ENCODE measurements at places on chromosomes 6 and 20.

- no peak for DNase-seq
Observed at GRCh38 chr6:131765804-131766135, 42.0 kb upstream of the ENPP1 start.

GRCh38 chr6:28349892-28350737 lies at the start of gene ZKSCAN3:
ZKSCAN3 (plus strand) TSS chr6:28349947; CDS start chr6:28359587, 9,640 bp downstream.
- DNase-seq: peak; percentile 76

GRCh38 chr6:134584847-134585516 lies 267.1 kb upstream of the SGK1 start:
- DNase-seq: no peak

DNA sequence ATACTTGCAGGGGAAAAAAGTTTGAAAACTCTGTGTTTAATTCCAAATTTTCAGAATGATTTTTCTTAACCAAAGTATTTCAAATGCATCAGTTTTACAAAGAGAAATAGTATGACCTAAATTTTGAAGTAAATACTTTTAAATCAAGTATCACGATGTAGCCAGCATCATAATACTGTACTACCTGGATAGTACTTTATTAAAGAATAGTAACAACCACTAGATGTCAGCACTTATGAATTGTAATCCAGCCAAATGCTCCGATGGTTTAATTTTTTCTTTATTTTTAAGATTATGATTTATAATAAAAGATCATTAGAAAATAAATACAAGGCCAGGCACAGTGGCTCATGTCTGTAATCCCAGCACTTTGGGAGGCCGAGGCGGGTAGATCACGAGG lies 37.2 kb upstream of the HACE1 start:
- DNase-seq: no peak

GRCh38 chr20:8095648-8096572 lies 36.2 kb upstream of the PLCB1 start:
- no peak for DNase-seq

- DNase-seq: no peak
Observed at GRCh38 chr6:166760288-166760687, 133.2 kb upstream of the RPS6KA2 start.

DNA sequence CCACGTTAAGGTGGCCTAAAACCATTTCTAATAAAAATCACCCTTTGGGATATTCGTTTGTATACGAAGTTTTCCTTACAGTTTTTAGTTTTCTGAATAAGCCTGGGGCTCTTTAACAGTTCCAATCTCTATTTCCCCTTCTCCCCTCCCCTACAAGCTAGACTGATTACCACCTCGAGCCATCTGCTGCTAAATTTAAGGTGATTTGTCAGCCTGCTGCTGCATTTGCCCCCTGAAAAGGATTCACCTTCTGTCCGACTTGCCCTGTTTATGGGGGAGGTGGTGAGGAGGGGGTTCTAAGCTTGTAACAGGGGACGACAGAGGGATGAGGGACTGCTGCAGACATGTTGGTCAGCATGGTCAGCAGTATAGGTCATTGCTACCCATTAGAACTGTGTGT lies 146.3 kb downstream of the JARID2 start:
- DNase-seq: no peak

- DNase-seq: no peak
Observed at GRCh38 chr20:1368448-1369199, 24.2 kb downstream of the FKBP1A start.

DNA sequence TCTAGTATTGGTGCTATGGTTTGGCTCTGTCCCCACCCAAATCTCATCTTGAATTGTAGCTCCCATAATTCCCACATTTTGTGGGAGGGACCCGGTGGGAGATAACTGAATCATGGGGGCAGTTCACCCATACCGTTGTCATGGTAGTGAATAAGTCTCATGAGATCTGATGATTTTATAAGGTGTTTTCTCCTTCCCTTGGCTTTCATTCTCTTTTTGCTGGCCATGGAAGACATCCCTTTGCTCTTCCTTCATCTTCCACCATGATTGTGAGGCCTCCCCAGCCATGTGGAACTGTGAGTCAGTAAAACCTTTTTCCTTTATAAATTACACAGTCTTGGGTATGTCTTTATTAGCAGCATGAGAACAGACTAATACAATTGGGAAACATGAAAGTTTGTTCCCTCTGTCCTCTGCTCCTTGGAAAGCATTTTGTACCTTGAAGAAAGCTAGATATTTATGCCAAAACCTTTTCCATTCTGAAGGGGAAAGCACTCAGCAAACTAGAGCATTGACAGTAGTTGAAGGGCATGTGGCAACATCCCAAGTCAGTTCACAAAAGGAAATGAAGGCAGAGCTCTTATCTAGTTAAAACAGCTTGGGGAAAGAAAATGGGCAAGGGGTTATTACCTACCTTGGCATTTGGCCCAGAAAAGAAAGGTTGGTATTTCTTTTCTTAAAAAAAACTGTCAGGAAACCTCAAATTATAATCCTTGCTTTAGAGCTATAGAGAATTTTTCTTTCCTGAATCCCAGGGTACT lies 10.7 kb upstream of the TNFAIP3 start:
- DNase-seq: no peak

DNA sequence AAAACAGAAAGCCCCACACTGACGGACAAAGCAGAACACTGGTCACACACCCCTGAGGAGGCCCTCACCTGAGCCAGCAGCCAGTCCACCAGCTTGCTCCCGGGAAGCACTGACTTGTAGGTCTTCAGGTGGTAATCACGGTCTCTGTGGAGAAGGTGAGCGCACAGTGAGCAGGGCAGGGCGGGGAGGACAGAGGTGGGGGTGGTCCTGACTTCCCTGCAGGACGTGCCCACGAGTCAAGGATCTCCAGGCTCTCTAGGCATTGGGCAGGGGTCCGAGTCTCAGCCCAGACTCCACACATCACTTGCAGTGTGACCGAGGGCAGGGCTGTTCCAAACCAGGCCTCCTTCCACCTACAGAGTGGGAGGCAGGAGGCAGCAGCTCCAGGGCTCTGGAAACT lies 151.7 kb downstream of the PREX1 start:
- DNase-seq: no peak

DNA sequence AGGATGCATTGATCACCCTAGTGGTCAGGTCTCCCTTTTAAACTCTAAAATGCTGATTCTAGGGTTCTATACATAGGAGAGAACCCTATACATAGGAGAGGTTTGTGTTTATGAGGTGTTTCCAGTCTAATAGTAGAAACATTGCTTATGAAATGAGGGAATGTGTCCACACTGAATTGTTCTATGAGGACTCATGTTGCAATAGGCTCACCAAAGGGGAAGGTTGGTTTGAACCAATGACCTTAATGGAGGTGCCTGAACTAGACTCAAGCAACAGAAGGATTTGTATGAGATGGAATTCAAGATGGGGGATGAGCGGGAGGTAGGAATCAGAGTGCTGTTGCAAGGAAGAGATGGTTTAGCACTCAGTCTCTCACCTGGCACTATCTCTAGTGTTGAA lies 33.5 kb upstream of the UBR2 start:
- DNase-seq: no peak

GRCh38 chr6:15351631-15352030 lies 105.8 kb downstream of the JARID2 start:
- DNase-seq: no peak

GRCh38 chr6:31971279-31971992 lies 502 bp downstream of the DXO start:
- DNase-seq: no peak

- no peak for DNase-seq
Observed at GRCh38 chr6:119658917-119659316, 309.4 kb upstream of the MAN1A1 start.

DNA sequence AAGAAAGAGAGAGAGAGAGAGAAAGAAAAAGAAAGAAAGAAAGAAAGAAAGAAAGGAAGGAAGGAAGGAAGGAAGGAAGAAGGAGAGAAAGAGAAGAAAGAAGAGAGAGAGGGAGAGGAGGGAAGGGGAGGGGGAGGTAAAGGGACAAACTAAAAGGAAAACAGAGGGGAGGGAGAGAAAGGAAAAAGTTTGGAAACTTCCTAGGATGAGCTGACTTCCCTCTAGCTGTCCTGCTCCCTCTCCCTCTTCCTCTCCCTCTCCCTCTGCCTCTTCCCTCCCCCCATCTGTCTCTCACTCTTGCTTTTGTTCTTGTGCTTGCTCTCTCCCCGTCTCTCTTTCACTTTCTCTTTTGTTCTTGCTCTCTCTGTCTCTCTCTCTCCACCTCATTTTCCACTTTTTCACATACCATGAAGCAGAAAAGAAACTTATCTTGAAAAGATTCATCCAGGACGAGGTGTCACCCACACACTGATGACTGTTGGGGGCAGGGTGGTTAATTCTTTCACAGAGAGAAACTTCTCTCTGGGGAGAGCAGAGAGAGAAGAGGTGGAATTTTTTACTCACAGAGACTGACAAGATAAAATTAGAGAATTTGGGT lies 56.4 kb upstream of the DUSP22 start:
- peak; percentile 34 for DNase-seq

GRCh38 chr20:34242879-34243278 lies 1.7 kb downstream of the ASIP start:
- DNase-seq: no peak

DNA sequence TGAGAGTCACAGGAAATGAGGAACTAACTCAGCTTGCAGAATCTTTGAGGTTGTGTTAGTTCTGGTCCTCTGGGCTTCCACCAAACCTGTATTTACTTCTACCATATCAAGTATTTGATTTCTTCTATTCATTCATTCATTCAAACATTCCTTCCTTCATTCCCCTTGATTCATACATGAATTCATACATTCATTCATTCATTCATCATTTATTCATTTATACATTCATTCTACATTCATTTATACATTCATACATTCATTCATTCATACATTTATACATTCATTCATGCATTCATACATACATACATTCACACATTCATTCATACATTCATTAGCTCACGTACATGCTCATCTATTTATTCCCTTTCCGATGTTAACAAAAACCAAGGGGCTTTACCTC lies 120.3 kb downstream of the BMP7 start:
- DNase-seq: no peak

- DNase-seq: no peak
Observed at GRCh38 chr20:8166730-8167129, 34.7 kb downstream of the PLCB1 start.

DNA sequence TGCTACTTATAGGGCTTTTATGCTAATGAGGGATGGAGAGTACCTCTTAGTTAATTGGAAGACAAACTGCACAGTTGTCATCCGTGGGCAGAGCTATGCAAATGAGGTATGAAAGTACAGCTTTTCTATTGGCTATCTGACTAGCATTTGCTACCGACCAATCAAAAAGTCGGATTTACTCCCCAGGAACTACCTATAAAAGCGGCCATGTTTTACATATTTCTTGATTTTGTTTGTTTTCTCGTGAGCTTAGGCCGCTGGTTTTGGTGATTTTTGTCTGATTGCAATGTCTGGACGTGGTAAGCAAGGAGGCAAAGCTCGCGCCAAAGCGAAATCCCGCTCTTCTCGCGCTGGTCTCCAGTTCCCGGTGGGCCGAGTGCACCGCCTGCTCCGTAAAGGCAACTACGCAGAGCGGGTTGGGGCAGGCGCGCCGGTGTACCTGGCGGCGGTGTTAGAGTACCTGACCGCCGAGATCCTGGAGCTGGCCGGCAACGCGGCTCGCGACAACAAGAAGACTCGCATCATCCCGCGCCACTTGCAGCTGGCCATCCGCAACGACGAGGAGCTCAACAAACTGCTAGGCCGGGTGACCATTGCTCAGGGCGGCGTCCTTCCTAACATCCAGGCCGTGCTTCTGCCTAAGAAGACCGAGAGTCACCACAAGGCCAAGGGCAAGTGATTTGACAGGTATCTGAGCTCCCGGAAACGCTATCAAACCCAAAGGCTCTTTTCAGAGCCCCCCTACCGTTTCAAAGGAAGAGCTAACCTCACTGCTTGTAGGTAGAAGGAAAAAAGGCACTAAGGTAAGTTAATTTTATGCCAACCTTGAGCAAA lies 36.9 kb downstream of the HFE start:
- DNase-seq: no peak

DNA sequence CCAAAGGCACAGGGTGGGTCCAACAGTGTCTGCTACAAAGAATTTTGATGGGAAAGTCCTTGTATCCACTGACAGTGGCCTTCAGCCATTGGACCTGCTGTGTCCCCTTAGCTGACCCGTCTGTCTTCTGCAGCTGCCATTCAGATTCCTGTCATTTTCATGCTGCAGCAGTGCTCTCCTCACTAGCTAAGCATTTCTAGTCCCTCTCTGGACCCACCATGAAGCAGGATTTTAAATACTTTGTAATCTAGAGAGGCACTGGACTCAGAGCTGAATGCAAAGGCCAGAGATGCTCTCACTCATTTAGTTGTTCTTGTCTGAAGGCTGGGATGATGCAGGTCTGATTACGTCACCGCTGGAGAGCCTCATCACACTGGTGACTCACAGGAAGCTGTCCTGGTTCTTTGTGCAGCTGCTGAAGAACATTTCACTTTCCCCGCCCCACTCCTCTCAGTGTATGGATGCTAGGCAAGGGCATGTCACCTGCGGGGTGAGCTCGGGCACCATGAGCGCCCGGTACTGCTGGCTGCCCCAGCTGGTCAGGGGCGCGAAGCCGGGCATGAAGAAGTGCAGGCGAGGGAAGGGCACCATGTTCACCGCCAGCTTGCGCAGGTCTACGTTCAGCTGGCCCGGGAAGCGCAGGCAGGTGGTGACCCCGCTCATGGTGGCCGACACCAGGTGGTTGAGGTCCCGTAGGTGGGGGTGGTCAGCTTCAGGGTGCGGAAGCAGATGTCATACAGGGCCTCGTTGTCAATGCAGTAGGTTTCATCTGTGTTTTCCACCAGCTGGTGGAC lies 19.4 kb upstream of the TUBB2A start:
- DNase-seq: no peak

Data from activated CD4-positive, CD25-positive, alpha-beta regulatory T cell treated with anti-CD3 and anti-CD28 coated beads, Interleukin-2, amount 50 U/mL, for 16 hours (primary cell).